Esophagus squamous epithelium (tissue), 5 donors: ENCODE measurements at places on chromosomes 11 and 22. TPM values are rescaled to one million over a fixed set of nuclear protein-coding genes. Genes with fewer than 3 reads are reported as not detected.

DNA sequence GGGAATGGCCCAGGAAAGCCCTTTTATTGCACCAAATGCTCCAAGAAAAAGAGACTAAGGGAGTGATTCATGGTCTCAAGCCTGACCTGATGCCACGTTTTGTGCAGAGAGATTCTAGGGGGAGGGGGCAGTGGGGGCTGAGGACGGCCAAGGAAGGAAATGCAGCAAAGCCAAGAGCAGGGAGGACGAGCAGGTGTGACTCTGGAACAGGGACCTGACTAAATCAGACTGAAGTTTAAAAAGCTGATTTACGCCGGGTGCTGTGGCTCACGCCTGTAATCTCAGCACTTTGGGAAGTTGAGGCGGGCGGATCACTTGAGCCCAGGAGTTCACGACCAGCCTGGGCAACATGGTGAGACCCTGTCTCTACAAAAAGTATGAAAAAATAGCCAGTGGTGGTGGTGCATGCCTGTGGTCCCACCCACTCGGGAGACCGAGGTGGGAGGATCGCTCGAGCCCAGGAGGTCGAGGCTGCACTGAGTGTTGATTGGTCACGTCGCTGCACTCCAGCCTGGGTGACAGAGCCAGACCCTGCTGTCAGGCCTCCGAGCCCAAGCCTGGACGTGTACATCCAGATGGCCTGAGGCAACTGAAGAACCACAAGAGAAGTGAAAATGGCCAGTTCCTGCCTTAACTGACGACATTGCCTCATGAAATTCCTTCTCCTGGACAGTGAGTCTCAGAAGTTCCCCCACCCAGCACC lies 10.8 kb upstream of the IFITM3 start:
- no peak overlapping the region for H3K27ac ChIP-seq
- H3K4me1 ChIP-seq: peaks cover 44% of the 10 kb centered on the region
- no peak for DNase-seq
- no peaks in the 10 kb centered on the region for H3K36me3 ChIP-seq
- H3K27me3 ChIP-seq: no peaks in the 10 kb centered on the region

DNA sequence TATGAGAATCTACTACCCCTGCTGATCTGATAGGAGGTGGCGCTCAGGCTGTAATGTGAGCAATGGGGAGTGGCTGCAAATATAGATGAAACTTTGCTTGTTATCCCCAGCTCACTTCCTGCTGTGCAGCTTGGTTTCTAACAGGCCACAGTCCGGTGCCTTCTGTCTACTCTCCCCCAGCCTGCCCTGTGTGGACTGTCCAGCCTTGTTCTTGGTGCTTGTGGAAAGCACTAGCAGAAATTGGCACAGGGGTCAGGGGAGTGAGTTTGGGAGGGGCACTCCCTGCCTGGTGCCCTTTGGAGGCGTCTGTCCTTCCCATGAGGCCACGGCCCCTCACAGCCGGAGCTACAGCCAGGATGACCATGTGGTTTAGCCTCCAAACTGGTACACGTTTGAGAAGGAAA lies 14.3 kb downstream of the MOV10L1 start:
- no peak for DNase-seq
- no peaks in the 10 kb centered on the region for H3K27me3 ChIP-seq
- no peak overlapping the region for H3K4me3 ChIP-seq
- no peaks in the 10 kb centered on the region for H3K36me3 ChIP-seq
- H3K4me1 ChIP-seq: no peaks in the 10 kb centered on the region

DNA sequence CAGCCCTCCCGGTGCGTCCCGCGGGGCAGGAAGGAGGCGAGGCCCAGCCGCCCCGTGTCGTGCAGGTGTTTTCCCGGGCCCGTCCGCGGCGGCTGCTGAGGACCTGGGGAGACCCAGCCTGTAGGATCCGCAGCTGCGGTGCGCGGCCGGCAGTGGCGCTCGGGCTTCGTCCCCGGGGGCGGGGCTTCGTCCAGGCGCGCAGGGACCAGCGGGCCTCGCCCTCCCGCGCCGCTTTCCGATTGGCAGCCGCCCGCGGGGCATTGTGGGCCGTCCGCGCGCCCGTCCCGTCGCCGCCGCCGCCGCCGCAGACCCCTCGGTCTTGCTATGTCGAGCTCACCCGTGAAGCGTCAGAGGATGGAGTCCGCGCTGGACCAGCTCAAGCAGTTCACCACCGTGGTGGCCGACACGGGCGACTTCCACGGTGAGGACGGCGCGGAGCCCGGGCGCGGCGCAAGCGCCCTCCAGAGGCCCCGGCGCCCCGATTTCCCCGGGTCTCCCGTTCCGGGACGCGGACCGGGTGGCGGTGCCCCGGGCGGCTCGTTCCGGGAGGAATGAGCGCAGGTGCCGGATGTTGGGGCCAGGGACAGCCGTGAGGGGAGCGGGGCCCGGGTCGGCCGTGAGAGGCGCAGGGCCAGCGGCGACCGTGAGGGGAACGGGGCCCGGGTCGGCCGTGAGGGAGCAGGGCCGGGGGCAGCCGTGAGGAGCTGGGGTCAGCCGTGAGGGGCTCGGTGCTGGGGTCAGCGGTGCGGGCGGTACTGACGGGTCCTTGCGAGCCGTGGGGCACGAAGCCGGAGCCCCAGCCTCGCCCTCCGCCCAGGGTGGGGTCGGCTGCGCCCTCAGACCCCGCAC lies at the start of gene TALDO1:
TALDO1 (plus strand) TSS at position 307 of the 849 bp plus-strand sequence; CDS start at position 325, 18 bp downstream.
- peak within 1 kb of the TSS; percentile 87 for H3K4me3 ChIP-seq
- H3K27ac ChIP-seq: peak within 1 kb of the TSS; percentile 94
- H3K4me1 ChIP-seq: peaks cover 22% of the 10 kb centered on the region
- DNase-seq: peak; percentile 44
- peaks cover 20% of the 10 kb centered on the region for H3K36me3 ChIP-seq

GRCh38 chr11:70595452-70595851 lies 197.1 kb downstream of the CTTN start:
- H3K36me3 ChIP-seq: no peaks in the 10 kb centered on the region
- H3K4me3 ChIP-seq: no peak overlapping the region
- H3K27me3 ChIP-seq: no peaks in the 10 kb centered on the region
- no peak for DNase-seq

The MCAM gene
- total RNA-seq: 47.5 TPM

DNA sequence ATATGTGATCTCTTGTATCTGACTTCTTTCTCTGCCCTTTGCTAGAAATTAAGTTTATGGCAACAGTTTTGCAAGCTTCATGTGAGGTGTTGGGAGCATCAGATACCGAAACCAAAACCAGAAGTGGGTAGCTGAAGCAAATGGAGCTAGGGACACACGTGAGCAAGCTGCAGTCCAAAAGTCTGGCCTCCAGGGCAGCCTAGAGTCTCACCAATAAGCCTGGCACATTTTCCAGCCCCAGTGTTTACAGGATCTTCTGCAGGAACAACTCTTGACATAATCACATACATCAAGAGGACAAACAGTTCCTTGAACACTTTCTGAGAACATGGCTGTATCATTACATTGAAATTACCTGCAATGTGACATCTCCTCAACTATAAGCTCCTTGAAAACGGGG lies 114.1 kb downstream of the LARGE1 start:
- peaks cover 41% of the 10 kb centered on the region for H3K4me1 ChIP-seq
- DNase-seq: no peak
- no peaks in the 10 kb centered on the region for H3K27me3 ChIP-seq
- no peaks in the 10 kb centered on the region for H3K36me3 ChIP-seq

The TRIM51 gene
- not detected for total RNA-seq

DNA sequence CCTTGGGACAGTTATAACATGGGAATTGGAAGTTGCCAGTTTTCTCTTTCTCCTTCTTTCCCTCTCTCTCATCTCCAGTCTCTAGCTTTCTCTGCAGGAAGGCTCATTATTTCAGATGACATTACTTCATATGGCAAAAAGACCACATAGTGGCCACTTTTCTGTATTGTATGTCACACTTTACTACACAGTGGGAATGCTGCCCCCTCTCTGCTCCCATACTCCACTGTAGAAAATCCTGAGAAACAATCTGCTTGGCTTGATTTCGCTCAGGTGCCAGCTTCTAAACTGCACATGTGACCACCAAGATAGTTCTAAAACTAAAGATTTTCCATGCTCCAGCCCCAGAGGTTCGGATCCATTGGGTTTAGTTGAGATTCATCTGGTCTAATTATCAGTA lies 860.7 kb upstream of the CCDC90B start:
- H3K27me3 ChIP-seq: no peaks in the 10 kb centered on the region
- no peaks in the 10 kb centered on the region for H3K4me1 ChIP-seq
- H3K27ac ChIP-seq: no peak overlapping the region
- no peak for DNase-seq
